ENCODE measurements at places on chromosomes 2 and 18. TPM values are rescaled to one million over a fixed set of nuclear protein-coding genes. Genes with fewer than 3 reads are reported as not detected.

GRCh38 chr2:6966446-6966940 lies 49.3 kb downstream of the RNF144A start:
- DNase-seq = no peak

DNA sequence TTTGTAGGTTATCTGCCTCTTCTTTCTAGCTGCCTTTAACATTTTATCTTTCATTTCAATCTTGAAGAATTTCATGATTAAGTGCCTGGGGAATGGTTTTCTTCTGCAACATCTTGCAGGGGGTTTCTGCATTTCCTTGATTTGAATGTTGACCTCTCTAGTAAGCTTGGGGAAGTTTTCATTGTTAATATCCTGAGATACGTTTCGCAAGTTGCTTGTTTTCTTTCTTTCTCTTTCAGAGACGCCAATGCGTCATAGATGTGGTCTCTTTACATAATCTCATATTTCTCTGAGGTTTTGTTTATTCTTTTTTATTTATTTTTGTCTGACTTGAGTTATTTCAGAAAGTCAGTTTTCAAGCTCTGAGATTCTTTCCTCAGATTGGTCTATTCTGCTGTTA lies 225.7 kb downstream of the XIRP2 start:
- DNase-seq = no peak

DNA sequence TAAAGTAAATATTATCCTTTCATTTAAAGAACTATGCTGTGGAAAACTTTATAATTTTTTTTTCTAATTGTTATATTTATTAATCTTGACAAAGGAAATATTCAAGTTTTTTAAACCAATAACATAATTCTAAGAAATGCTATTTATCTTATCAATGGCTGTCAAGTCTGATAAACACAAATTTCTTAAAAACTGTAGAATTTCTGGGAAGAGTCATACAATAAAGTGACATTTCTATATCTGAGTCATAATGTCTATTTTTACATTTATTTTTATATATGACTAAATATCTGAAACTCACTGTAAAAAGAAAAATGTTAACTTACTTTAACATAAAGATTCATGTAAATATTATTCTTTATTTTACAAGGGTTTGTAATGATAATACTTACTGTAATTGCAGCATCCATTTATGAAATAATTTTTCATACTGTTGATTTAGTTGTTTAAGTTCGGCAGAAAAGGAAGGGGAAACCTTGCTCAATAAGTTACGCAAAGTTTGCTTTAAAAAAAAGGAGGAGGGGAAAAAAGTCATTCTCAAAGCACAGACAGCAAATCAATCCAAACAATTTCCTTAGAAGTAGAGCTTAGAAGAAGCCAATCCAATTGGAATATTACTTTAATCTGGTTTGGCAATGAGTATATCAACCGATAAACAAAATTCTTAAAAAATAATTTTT lies 32.4 kb downstream of the ORC2 start:
- no peak for DNase-seq

- no peak for DNase-seq
Measured at GRCh38 chr2:209685963-209686362, 85.7 kb upstream of the UNC80 start.

- no peak for DNase-seq
Measured at GRCh38 chr18:28804512-28805202, 627.7 kb upstream of the CDH2 start.

- DNase-seq = no peak
Measured at GRCh38 chr2:167510071-167510759, 621.9 kb downstream of the XIRP2 start.

MC4R gene
- 0.35 TPM for polyA plus RNA-seq

PLEKHH2 gene
- polyA plus RNA-seq = 66.9 TPM

CCDC68 gene
- polyA plus RNA-seq = 11.9 TPM

DNA sequence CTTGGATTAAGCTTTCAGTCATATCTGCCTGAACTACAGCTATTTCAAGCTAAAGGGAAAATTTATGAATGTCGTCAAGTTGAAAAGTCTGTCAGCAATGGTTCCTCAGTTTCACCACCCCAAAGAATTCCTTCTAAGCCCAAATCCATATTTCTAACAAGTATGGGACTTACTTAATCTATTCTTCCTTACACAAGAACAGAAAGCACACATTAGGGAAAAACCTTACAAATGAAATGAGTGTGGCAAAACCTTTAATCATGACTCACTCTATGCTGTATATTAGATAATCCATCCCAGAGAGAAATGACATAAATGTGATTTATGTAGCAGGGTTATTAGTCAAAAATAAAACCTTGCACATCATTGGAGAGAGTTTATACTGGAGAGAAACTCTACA lies 78.9 kb downstream of the RAB31 start:
- DNase-seq = no peak

DNA sequence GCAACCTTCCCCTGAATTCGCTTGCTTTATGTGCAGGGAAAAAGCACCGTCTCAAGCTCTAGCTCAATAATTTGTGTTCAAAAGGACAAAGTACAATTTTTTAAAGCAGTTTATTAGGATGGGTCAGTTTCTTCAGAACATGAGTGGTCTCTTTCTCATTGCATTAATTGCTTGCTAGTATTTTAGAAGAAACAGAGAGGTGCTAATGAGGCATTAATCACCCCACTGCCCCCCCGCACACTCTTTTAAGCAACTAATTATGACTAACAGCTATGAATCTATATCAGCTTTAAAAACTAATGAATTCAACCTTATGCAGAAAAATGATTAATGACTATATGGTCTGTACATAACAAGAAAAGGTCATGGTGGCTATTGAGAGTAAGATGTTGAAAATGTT lies 262.1 kb upstream of the ST6GAL2 start:
- no peak for DNase-seq

GRCh38 chr18:35458677-35459441 lies 38.9 kb downstream of the INO80C start:
- DNase-seq = no peak

GRCh38 chr2:15965564-15966019 lies 25.2 kb downstream of the MYCN start:
- no peak for DNase-seq

DNA sequence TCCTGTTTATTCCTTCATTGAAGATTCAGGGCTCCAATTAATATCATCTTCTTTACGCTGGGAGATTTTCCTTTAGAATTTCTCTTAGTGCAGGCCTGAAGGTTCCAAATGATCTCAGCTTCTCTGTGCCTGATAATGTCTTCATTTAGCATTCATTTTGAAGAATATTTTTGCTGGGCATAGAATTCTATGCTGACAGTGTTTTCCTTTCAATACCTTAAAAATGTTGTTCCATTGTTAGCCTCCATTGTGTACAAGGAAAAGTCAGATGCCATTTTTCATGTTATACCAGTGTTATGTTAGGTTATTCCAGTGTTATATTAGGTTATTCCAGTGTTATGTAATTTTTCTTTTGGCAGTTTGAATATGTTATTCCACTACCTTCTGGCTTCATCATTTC lies 14.9 kb upstream of the OR6B3 start:
- DNase-seq = no peak

DNA sequence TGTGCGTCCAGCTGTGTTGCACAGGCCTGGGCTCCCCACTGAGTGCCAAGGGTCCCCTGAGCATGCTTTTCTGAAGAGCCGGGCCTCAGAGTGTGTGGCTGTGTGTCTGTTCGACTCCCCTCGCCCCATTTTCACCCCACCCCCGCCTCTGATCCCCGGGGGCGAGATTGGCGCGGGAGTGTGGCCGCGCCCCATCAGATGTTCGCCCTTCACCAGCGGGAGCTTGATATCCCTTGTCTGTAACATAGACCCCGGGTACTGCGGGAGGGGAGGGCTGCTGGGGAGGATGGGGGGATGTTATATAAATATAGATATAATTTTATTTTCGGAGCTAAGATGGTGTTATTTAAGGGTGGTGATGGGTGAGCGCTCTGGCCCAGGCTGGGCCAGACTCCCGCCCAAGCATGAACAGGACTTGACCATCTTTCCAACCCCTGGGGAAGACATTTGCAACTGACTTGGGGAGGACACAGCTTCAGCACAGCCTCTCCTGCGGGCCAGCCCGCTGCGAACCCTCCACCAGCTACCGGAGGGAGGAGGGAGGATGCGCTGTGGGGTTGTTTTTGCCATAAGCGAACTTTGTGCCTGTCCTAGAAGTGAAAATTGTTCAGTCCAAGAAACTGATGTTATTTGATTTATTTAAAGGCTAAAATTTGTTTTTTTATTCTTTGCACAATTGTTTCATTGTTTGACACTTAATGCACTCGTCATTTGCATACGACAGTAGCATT lies 1.5 kb downstream of the RHOB start:
- no peak for DNase-seq

DNA sequence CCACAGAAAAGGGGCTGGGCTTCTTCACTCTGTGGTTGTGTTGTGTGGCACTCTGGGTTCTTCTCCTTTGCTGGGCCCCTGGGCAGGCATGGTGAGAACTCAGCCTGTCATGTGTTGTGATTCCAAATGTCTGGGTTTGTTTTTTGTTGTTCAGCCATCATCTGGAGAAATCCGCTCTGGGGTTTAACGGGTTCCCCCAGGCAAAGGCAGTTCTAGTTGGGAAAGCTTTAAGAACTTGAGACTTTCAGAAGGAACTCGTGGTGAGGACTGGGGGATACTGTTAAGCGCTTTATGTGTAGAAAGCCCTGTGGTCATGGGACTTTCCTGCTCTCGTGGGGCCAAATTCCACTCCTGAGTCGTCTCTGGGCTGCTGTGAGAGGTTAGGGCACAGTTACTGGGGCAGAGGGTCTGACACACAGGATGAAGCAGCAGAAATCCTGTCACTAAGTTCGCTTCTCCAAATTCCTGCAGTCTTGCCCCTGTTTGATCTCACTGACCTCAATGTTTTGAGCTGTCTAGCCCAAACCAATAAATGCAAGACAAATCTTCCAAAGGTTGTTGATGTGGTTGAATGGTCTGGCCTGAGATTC lies 87.7 kb downstream of the RAPGEF4 start:
- no peak for DNase-seq

DNA sequence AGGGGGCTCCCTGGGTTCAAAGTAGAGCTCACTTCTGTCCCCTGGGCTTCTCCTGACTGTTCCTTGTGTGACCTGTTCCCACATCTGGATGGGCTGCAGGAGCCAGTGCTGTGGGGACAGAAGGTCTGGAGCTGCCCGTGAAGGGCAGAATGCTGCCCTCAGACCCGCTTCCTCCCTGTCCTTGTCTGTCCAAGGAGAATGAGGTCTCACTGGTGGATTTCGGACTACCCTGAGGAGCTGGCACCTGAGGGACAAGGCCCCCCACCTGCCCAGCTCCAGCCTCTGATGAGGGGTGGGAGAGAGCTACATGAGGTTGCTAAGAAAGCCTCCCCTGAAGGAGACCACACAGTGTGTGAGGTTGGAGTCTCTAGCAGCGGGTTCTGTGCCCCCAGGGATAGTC lies 15.5 kb downstream of the EMX1 start:
- DNase-seq = no peak

GRCh38 chr2:60735496-60736250 lies 20.4 kb upstream of the PAPOLG start:
- DNase-seq = peak; percentile 7

DNA sequence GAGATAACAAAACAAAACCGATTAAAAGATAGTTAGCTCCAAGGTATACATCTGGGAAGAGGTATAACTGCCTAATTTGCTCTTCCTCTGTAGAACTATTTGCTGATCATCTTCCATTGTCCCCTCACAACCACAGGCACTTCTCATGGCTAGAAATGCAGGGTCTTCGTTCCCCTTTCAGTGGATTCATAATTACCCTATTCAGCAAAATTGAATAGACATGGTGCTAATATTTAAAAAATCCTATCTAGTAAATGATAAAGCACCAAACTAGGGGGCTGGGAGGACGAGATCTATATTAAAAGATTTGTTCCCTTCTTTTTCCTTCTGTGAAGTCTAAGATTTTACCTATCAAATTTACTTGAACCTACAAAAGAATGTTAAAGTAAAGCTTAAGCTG lies 30.8 kb upstream of the ADAM17 start:
- no peak for DNase-seq

GRCh38 chr2:159613091-159613490 lies 3.3 kb downstream of the BAZ2B start:
- no peak for DNase-seq

DNA sequence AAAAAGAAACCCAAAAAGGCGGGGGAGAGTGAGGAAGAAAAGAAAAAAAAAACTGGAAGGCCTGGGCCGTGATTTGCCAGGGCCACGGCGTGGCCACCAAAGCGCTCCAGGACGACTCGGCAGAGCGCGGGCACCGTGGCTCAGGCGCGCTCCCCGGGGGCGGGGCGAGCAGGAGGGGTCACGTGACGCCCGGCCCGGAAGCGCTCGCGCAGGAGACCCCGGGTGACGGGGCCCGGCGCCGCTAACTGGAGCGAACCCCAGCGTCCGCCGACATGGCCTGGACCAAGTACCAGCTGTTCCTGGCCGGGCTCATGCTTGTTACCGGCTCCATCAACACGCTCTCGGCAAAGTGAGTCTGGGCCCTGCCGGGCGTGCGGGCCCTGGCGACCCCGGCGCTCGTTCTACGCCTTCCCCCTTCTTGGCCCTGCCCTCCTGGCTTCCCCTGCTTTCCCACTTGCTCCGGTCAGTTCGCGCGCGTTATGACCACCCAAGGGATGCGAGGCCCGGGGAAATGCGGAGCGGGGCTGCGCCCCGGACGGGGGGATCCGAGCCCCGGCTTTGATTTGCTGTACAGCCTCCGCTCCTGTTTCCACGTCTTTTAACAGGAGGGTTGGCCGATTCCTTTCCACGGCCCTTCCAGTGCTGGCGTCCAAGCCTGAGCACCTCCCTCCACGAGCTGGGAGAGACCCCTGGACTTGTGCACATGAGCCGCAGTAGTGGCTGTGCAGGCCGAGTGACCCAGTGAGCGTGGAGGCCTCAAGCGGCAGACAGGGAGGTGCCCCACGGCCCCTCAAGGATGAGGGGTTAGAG lies at the start of gene SLC35F6:
TSS of gene SLC35F6 (plus strand) at position 207 of the 810 bp plus-strand sequence. CDS start at position 273, 66 bp downstream.
- peak; percentile 83 for DNase-seq

DNA sequence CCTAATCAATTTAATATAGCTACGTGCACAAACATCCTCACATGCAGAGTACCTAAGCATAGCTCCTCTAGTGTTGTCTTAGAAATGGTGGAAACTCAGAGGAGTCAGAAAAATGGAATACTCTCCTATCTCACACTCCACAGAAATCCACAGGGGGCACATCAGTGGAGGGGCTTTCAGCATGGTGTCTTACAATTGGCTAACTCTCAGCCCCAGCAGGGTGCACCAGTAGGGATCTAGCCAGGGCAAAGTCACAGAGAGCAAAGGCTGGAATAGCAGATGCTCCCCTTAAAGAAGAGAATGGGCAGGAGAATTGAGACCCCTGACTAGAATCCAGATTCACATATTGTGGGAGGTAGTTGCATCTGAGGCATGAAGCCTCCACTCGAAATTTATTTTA lies 135.7 kb downstream of the MAIP1 start:
- DNase-seq = no peak

- DNase-seq = no peak
Measured at GRCh38 chr18:8011906-8012305, 444.8 kb downstream of the PTPRM start.

LRP1B gene
- polyA plus RNA-seq = 1.1 TPM

RESP18 gene
- polyA plus RNA-seq = not detected

- DNase-seq = no peak
Measured at GRCh38 chr2:120257522-120257921, 4.9 kb downstream of the RALB start.

GRCh38 chr18:57864615-57865121 lies 61.6 kb upstream of the ATP8B1 start:
- no peak for DNase-seq

TACR1 gene
- 2.9 TPM for polyA plus RNA-seq

- no peak for DNase-seq
Measured at GRCh38 chr2:128750328-128751165, 431.9 kb upstream of the HS6ST1 start.
